ENCODE measurements at places on chromosomes 4 and X. TPM values are rescaled to one million over a fixed set of nuclear protein-coding genes. Genes with fewer than 3 reads are reported as not detected.

BTK gene
- polyA plus RNA-seq, result 2.3 TPM

TXK gene
- 3.7 TPM for polyA plus RNA-seq

KCNE5 gene
- polyA plus RNA-seq, result 4.8 TPM

ADAM29 gene
- 0.07 TPM for polyA plus RNA-seq

PDGFRA gene
- polyA plus RNA-seq, result 159 TPM

IL2 gene
- not detected for polyA plus RNA-seq

GPRIN3 gene
- polyA plus RNA-seq, result 8.6 TPM

ZFP92 gene
- polyA plus RNA-seq, result 0.80 TPM

ENPEP gene
- 222 TPM for polyA plus RNA-seq

PAGE5 gene
- polyA plus RNA-seq, result not detected

MTNR1A gene
- 1.7 TPM for polyA plus RNA-seq

NXF2 gene
- 0.71 TPM for polyA plus RNA-seq

ART3 gene
- 0.42 TPM for polyA plus RNA-seq

HSFX1 gene
- 2.1 TPM for polyA plus RNA-seq

TMEM192 gene
- 35.6 TPM for polyA plus RNA-seq

VSIG4 gene
- 5.7 TPM for polyA plus RNA-seq

PABPC1L2B gene
- not detected for polyA plus RNA-seq

PLA2G12A gene
- polyA plus RNA-seq, result 33.0 TPM

GLOD5 gene
- polyA plus RNA-seq, result 0.81 TPM

RHOXF2 gene
- polyA plus RNA-seq, result 0.12 TPM

PLXNB3 gene
- 1.5 TPM for polyA plus RNA-seq

BEX4 gene
- 144 TPM for polyA plus RNA-seq

GNRHR gene
- 0.96 TPM for polyA plus RNA-seq

TIMM8A gene
- polyA plus RNA-seq, result 22.0 TPM

TEX13B gene
- polyA plus RNA-seq, result not detected

TCEAL2 gene
- polyA plus RNA-seq, result 27.1 TPM

CXCL3 gene
- polyA plus RNA-seq, result 0.15 TPM

ZDHHC15 gene
- polyA plus RNA-seq, result 9.1 TPM

RBMX2 gene
- polyA plus RNA-seq, result 35.9 TPM

FHIP1A gene
- polyA plus RNA-seq, result 6.7 TPM

LARP1B gene
- 25.8 TPM for polyA plus RNA-seq

TMEM156 gene
- polyA plus RNA-seq, result 3.0 TPM

XPNPEP2 gene
- 81.5 TPM for polyA plus RNA-seq

SMIM43 gene
- 0.47 TPM for polyA plus RNA-seq

POU3F4 gene
- 7.8 TPM for polyA plus RNA-seq

TCP11X1 gene
- 0.45 TPM for polyA plus RNA-seq

P2RY4 gene
- 0.48 TPM for polyA plus RNA-seq

HTATSF1 gene
- 120 TPM for polyA plus RNA-seq

LIMCH1 gene
- 121 TPM for polyA plus RNA-seq

VCX2 gene
- polyA plus RNA-seq, result 0.28 TPM

GAGE12F gene
- polyA plus RNA-seq, result not detected

QDPR gene
- polyA plus RNA-seq, result 62.9 TPM

UGT2B15 gene
- polyA plus RNA-seq, result 0.07 TPM

RASSF6 gene
- 8.8 TPM for polyA plus RNA-seq

LPAR4 gene
- 18.4 TPM for polyA plus RNA-seq
